NCI-H2081 (cell line): ENCODE measurements at places on chromosomes 12 and 14.

GRCh38 chr12:106021516-106021915 lies 117.2 kb downstream of the NUAK1 start:
- no peak for DNase-seq

DNA sequence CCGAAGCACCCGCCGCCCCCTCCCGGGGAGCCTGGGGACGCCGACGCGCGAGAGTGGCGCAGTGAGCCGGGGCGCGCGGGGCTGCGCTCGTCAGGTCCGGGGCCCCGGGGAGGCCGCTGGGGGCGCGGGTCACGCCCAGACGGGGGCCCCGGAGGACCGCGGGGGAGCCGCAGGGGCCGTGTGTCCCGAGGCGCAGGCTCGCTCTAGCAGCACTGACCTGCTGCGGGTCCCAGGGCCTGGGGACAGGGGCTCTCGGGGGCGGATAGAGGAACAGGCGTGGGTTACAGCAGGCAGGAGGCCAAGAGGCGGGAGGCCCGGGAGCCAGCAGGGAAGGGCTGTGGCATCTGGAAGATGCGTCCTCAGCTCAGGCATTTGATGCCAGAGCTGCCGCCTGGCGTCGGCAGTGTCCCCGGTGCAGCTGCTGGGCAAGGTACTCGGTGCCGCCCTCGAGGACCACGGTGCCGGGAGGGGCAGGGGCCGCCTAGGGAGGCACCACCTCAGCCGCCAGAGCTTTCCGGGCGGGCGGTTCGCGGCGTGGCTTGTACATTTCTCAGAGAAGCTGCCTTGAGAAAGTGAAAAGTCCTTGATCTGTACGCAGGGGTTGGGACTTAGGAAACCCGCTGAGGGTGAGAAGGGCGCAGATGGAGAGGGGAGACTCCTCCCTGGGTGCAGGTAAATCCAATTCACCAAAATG lies 1.2 kb downstream of the WNT5B start:
- DNase-seq: peak; percentile 48

GRCh38 chr14:32697704-32698103 lies 241.0 kb upstream of the NPAS3 start:
- no peak for DNase-seq

DNA sequence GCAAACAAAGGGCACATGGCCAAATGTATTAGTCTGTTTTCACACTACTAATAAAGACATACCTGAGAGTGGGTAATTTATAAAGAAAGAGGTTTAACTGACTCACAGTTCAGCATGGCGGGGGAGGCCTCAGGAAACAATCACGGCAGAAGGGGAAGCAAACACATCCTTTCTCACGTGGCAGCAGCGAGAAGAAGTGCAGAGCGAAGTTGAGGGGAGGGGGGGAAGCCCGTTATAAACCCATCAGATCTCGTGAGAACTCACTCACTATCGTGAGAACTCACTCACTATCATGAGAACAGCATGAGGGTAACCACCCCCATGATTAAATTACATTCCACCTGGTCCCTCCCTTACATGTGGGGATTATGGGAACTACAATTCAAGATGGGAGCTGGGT lies 66.1 kb downstream of the ST8SIA1 start:
- DNase-seq: no peak

- DNase-seq: no peak
Measured at GRCh38 chr14:45902241-45902640, 649.2 kb upstream of the MIS18BP1 start.

DNA sequence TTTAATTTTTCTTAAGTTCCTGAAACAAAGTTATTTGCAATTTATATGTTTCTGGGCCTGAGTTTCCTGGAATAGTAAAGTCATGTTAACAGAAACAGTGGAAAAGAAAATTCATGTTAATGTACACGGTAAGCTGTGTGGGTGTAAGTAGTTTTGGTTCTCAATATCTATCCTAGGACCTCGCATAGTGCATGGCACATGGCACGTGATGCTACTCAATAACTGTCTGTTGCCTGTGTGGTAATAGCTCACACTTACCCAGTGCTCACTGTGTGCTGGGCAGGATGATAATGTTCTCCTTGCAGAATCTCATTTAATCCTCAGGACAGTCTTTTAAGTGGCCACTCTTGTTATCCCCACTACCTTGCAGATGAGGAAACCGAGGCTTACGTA lies 100.7 kb downstream of the DUSP16 start:
- no peak for DNase-seq

- DNase-seq: no peak
Measured at GRCh38 chr14:103116636-103117035, 6.6 kb upstream of the TNFAIP2 start.

- no peak for DNase-seq
Measured at GRCh38 chr12:59723520-59723919, 127.7 kb downstream of the SLC16A7 start.

DNA sequence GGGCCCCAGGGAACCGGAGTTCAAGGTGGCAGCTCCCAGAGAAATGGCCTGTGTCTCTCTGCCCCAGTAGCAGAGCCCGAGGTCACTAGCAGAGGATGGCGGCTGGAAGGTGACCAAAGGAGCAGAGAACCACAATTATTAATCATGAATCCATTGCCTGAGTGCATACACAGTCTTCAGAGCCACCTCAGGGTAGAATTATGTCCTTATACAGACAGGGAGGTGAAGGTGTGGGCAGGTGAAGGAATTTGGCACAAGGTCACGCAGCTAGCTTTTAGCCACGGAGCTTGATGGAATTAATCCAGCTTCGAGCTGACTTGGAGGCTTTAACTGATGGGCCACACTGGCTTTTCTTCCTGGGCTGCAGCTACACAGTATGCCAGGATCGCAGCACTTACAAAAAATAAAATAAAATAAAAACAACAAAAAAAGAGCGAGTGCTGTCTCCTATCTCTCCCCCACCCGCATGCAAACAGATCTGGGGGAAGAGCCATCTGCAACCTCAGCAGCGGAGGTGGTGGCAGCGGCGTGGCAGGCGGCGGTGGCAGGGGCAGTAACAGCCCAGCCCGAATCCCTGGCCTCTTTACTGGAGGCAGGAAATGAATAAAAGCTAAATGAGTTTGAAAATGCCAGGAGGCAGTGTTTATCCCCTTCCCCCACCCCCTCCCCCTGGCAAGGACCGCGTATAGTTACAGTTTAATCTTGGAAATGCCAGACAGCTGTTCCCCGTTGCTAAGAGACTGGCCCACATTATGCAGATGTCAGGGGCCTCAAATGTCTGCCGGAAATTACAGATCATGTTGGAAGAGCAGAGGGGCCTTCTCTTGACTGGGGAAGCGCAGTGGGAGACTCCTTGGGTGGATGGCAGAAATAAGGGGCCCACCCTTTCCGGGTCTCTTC lies 93.5 kb downstream of the LRRC74A start:
- peak; percentile 87 for DNase-seq

DNA sequence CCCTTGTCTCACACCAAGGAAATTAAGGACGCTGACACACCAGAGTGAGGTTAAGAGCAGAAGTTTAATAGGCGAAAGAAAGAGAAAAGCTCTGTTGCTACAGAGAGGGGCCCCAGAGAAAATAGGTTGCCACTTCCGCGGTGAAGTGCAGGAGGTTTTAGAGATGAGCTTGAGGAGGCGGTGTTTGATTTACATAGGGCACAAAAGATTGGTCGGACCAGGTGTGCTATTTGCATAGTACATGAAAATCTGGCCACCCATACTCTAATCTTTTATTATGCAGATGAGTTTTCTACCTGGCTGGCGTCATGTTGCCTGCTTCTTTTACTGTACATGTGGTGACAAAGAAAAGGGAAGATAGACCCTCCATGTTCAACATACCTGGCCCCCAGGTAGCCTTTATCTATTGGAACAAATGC lies 23.3 kb upstream of the MYF6 start:
- peak; percentile 82 for DNase-seq
